Gastrocnemius medialis (tissue), 4 donors: ENCODE measurements at places on chromosomes 6 and 20. TPM values are rescaled to one million over a fixed set of nuclear protein-coding genes. Genes with fewer than 3 reads are reported as not detected.

DNA sequence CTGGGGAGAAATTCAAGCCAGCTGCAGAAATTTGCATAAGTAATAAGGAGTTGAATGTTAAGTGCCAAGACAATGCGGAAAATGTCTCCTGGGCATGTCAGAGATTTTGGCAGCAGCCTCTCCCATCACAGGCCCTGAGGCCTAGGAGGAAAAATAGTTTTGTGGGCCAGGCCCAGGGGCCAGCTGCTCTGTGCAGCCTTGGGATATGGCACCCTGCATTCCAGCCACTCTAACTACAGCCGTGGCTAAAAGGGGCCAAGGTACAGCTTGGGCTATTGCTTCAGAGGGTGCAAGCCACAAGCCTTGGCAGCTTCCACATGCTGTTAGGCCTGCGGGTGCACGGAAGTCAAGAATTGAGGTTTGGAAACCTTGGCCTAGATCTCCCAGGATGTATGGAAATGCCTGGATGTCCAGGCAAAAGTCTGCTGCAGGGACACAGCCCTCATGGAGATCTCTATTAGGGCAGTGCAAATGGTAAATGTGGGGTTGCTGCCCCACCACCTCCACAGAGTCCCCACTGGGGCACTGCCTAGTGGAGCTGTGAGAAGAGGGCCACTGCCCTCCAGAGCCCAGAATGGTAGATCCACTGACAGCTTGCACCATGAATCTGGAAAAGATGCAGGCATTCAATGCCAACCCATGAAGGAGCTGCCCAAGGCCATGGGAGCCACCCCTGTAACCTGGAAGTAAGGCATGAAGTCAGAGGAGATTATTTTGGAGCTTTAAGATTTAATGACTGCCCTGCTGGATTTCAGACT is 126.5 kb downstream of the DTNBP1 start:
- peaks cover 6% of the 10 kb centered on the region for H3K4me1 ChIP-seq
- no peak overlapping the region for H3K27ac ChIP-seq
- no peaks in the 10 kb centered on the region for H3K27me3 ChIP-seq
- no peak for DNase-seq
- no peaks in the 10 kb centered on the region for H3K36me3 ChIP-seq

DNA sequence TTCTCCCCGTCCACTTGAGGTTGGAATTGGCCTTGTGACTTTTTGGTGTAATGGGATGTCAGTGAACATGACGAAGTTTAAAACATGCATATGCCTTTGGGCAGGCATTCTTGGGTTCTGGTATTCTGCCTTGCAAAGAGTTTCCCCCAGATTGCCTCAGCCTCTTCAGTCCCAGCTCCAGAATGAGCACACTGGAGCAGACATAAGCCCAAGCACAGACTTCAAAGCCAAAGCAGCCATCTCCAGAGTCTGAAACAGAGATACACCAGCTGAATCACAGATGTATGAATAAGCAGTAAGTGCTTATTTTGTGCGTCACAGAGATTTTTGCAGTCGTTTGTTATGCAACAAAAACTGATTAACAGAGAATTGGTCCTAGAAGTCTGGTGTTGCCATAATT is 546.0 kb downstream of the FRK start:
- H3K36me3 ChIP-seq = no peaks in the 10 kb centered on the region
- H3K4me3 ChIP-seq = no peak overlapping the region
- no peaks in the 10 kb centered on the region for H3K27me3 ChIP-seq
- H3K27ac ChIP-seq = no peak overlapping the region
- H3K4me1 ChIP-seq = no peaks in the 10 kb centered on the region

DNA sequence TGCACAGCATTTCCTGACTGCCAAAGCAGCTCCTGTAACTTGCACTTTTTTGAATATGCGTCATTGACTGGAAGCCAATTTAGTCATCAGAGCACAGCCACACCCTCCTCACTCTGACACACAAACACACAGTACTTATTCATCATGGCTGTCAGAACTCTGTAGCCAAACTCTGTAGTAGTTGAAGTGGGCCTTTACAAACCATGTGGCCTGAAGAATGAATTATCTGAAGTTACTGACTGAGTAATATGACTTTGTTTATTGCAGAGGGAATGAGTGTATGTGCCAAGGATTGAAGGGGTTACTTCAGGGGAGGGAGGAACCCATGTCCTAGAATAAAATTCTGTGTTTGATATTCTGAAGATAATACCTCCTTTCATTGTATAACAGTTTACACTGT is 102.7 kb downstream of the FIG4 start:
- no peaks in the 10 kb centered on the region for H3K4me1 ChIP-seq
- no peaks in the 10 kb centered on the region for H3K27me3 ChIP-seq
- DNase-seq = no peak
- H3K36me3 ChIP-seq = no peaks in the 10 kb centered on the region
- peak overlapping the region; percentile 27 for H3K27ac ChIP-seq

GRCh38 chr20:44496976-44497375 is 21.3 kb downstream of the TTPAL start:
- peak overlapping the region; percentile 82 for H3K27ac ChIP-seq
- H3K4me3 ChIP-seq = no peak overlapping the region
- peaks cover 42% of the 10 kb centered on the region for H3K4me1 ChIP-seq
- DNase-seq = no peak

GRCh38 chr20:3227936-3228749 is 10.8 kb downstream of the SLC4A11 start:
- H3K27ac ChIP-seq = no peak overlapping the region
- no peak for DNase-seq
- H3K4me3 ChIP-seq = no peak overlapping the region
- peaks cover 10% of the 10 kb centered on the region for H3K4me1 ChIP-seq

GRCh38 chr6:154991207-154991606 is 3.9 kb upstream of the TIAM2 start:
- H3K36me3 ChIP-seq = no peaks in the 10 kb centered on the region
- DNase-seq = no peak
- H3K4me1 ChIP-seq = peaks cover 7% of the 10 kb centered on the region
- H3K4me3 ChIP-seq = no peak overlapping the region

DNA sequence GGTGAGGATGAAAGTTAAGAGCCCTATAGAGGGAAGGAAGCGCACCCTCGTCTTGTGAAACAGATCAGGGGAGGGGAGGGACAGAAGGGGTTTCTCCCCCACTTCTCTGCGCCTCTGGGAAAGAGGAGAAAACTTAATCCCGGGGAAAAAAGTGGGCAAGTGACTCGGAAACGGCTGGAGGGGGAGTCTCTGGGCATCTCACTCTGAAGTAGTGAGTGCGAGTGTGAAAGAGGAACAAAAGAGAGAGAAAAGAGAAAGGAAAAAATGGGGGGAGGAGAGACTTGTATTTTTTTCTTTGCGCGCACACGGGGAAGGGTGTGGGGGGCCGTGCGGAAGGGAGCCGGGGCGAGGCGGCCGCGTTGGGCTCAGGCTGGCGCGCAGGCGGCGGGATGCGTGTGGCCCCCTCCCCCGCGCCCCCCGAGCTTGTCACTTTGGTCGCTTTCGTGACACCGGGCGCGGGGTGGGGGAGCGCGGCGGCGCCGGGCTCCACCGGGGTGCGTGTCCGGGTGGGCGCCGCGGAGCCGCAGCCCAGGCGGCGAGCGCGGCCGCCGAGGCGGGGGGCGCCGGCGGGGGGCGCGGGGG is 454 bp downstream of the L3MBTL3 start:
- H3K27me3 ChIP-seq = no peaks in the 10 kb centered on the region
- no peak for DNase-seq
- peaks cover 5% of the 10 kb centered on the region for H3K4me1 ChIP-seq
- H3K36me3 ChIP-seq = no peaks in the 10 kb centered on the region

GRCh38 chr6:167763056-167763944 is 63.4 kb upstream of the AFDN start:
- no peaks in the 10 kb centered on the region for H3K27me3 ChIP-seq
- H3K36me3 ChIP-seq = no peaks in the 10 kb centered on the region
- peaks cover 7% of the 10 kb centered on the region for H3K4me1 ChIP-seq
- DNase-seq = no peak
- H3K4me3 ChIP-seq = no peak overlapping the region

DNA sequence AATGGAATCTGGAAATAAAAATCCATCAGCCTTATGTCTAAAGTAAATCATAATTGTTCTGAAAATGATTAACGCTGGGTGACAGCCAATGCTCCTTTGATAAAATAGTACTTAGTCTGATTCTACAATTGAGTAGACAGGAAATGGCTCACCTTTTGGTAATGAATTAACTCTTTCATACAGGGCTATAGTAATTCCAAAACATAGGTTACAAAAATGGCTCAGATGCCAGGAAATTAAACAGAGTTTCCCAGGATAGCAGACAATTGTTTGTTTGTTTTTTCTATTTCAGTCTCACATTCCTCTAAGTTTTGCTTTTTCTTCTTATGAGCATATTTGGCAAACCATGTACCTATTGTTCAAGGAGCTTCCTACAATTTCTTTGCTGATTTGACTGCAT is 257.2 kb upstream of the EPHA7 start:
- no peak overlapping the region for H3K4me3 ChIP-seq
- H3K36me3 ChIP-seq = no peaks in the 10 kb centered on the region
- DNase-seq = no peak
- H3K4me1 ChIP-seq = no peaks in the 10 kb centered on the region

- H3K27me3 ChIP-seq = no peaks in the 10 kb centered on the region
- no peaks in the 10 kb centered on the region for H3K36me3 ChIP-seq
- H3K4me3 ChIP-seq = no peak overlapping the region
- H3K4me1 ChIP-seq = peaks cover 8% of the 10 kb centered on the region
Measured at GRCh38 chr20:57696401-57696961, 13.3 kb downstream of the PMEPA1 start.

- no peaks in the 10 kb centered on the region for H3K4me1 ChIP-seq
- H3K4me3 ChIP-seq = no peak overlapping the region
- no peaks in the 10 kb centered on the region for H3K27me3 ChIP-seq
- H3K27ac ChIP-seq = no peak overlapping the region
- peaks cover 4% of the 10 kb centered on the region for H3K36me3 ChIP-seq
Measured at GRCh38 chr6:41122373-41122772, 31.8 kb downstream of the TREML1 start.

- peak; percentile 93 for DNase-seq
- peak within 1 kb of the TSS; percentile 94 for H3K27ac ChIP-seq
- peak within 1 kb of the TSS; percentile 83 for H3K4me3 ChIP-seq
- H3K36me3 ChIP-seq = no peaks in the 10 kb centered on the region
Measured at GRCh38 chr6:125153391-125154117, at the start of gene TPD52L1. TSS of gene TPD52L1 (plus strand) at chr6:125153773. CDS start at chr6:125153952, 179 bp downstream.

GRCh38 chr6:113739041-113739655 is 118.0 kb upstream of the MARCKS start:
- no peak overlapping the region for H3K27ac ChIP-seq
- H3K27me3 ChIP-seq = no peaks in the 10 kb centered on the region
- H3K4me3 ChIP-seq = no peak overlapping the region
- DNase-seq = no peak
- H3K36me3 ChIP-seq = no peaks in the 10 kb centered on the region
- H3K4me1 ChIP-seq = no peaks in the 10 kb centered on the region

DNA sequence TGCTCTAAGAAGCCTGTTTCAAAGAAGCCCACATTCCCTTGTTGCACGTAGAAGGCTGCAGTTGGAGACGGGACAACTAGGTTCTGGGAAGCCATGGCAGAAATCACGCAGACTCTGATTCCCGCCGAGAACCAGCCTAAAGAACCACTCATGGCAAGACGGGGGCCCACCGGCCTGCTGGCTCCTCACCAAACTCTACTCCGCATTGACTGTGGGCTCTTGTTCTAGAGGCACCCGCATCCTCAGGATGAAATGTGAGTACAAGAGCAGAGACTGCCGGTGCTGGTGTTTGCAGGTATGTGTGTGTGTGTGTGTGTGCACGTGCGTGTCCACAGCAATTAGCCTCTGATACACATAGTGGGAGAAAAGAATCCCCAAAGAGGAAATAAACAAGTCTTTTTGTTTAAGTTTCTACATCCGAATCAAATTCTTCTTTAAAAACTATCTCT is 42.3 kb upstream of the NR2E1 start:
- H3K36me3 ChIP-seq = no peaks in the 10 kb centered on the region
- no peak overlapping the region for H3K27ac ChIP-seq
- H3K4me1 ChIP-seq = peaks cover 10% of the 10 kb centered on the region
- no peak overlapping the region for H3K4me3 ChIP-seq
- no peak for DNase-seq
- H3K27me3 ChIP-seq = peaks cover 76% of the 10 kb centered on the region

DNA sequence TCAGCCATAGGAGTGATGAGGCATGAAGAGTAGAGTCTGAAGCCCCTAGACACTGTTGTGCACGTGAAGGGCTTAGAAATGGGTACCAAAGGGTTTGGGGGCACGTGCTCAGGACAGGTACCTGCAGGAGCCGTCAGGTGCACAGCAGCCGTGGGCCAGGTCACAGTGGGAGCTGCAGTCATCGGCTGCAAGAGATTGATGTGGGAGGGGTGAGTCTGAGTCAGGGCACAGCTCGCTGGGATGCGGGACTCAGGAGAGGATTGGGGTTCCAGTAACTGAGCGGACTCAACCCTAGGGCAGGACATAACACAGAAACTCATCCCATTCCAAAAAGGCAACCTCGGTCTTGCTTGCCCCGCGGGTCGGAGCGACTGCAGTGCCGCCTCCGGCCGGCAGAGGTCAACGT is 1.1 kb downstream of the DLK2 start:
- no peak overlapping the region for H3K27ac ChIP-seq
- H3K36me3 ChIP-seq = peaks cover 26% of the 10 kb centered on the region
- peaks cover 7% of the 10 kb centered on the region for H3K4me1 ChIP-seq
- H3K27me3 ChIP-seq = peaks cover 43% of the 10 kb centered on the region

GRCh38 chr6:133241086-133241900 is at the start of gene EYA4:
TSS of gene EYA4 (plus strand) at chr6:133241357. CDS start at chr6:133274781, 33,424 bp downstream.
- H3K27ac ChIP-seq = peak within 1 kb of the TSS; percentile 99
- no peaks in the 10 kb centered on the region for H3K27me3 ChIP-seq
- peaks cover 28% of the 10 kb centered on the region for H3K4me1 ChIP-seq
- no peaks in the 10 kb centered on the region for H3K36me3 ChIP-seq

- H3K4me3 ChIP-seq = peak overlapping the region; percentile 52
- H3K27me3 ChIP-seq = no peaks in the 10 kb centered on the region
- H3K27ac ChIP-seq = peak overlapping the region; percentile 97
- peaks cover 51% of the 10 kb centered on the region for H3K4me1 ChIP-seq
- H3K36me3 ChIP-seq = no peaks in the 10 kb centered on the region
Measured at GRCh38 chr6:54083287-54083686, 28.0 kb upstream of the MLIP start.

Gene HEY2
- total RNA-seq = 5.9 TPM

Gene HSD17B8
- total RNA-seq = 11.3 TPM

Gene CASS4
- total RNA-seq = 0.36 TPM

Gene AGPAT4
- 0.46 TPM for total RNA-seq

Gene KCNQ2
- not detected for total RNA-seq

Gene PRPF6
- total RNA-seq = 39.3 TPM

Gene TRIM31
- total RNA-seq = not detected

Gene TLDC2
- total RNA-seq = not detected

Gene PDE7B
- total RNA-seq = 2.9 TPM

Gene DZANK1
- total RNA-seq = 1.0 TPM

Gene SLC17A4
- 0.12 TPM for total RNA-seq

Gene TBXT
- not detected for total RNA-seq

Gene MUC22
- 0.36 TPM for total RNA-seq

Gene AVP
- total RNA-seq = not detected

Gene IYD
- total RNA-seq = not detected

Gene RBPJL
- not detected for total RNA-seq

Gene TINAG
- total RNA-seq = 0.78 TPM

Gene GPX5
- not detected for total RNA-seq
